ENCODE measurements at places on chromosomes 1 and 21.

DNA sequence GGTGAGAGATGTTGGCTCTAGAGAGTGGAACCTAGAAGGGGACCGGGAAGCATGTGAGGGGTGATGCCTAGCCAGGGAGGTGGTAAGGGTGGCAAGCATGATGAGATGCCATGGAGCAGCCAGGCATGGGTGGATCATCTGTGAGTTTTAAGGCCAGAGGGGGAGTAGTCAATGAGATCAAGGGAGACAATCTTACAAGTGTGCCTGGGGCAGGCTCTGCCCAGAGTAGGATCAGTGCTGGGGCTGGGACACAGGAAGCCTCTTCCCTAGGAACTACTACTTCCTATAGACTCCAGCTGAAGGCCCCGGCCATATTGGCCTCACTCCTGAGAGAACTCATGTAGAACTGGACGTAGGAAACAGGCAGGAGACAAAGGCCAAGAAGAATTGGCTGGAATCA is 192.4 kb upstream of the CSF3R start:
- no peak for DNase-seq
- peaks cover 2% of the 10 kb centered on the region for H3K4me1 ChIP-seq
- no peak overlapping the region for H3K4me3 ChIP-seq
- no peaks in the 10 kb centered on the region for H3K36me3 ChIP-seq
- no peak overlapping the region for H3K27ac ChIP-seq

DNA sequence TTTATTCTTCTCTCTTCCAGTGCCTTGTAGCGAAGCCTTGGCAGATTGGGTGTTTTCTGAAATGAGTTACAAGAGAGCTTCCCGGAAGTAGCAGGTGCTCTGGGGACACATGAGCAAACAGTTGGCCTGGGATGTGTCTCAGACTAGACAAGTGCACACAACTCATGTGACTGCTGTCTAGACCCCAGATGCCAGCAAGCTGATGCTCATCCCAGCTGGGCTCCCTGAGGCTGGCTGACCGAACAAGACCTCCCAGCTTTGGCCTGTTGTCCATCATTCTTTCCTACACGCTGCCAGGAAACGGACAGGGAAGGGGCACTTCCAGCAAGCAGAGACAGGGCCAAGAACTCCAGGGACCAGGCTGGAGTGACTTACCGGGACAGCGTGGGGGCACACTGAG is 18.7 kb upstream of the CSF1 start:
- no peaks in the 10 kb centered on the region for H3K27me3 ChIP-seq
- H3K4me3 ChIP-seq: no peak overlapping the region
- no peak for DNase-seq
- H3K27ac ChIP-seq: no peak overlapping the region
- no peaks in the 10 kb centered on the region for H3K4me1 ChIP-seq

DNA sequence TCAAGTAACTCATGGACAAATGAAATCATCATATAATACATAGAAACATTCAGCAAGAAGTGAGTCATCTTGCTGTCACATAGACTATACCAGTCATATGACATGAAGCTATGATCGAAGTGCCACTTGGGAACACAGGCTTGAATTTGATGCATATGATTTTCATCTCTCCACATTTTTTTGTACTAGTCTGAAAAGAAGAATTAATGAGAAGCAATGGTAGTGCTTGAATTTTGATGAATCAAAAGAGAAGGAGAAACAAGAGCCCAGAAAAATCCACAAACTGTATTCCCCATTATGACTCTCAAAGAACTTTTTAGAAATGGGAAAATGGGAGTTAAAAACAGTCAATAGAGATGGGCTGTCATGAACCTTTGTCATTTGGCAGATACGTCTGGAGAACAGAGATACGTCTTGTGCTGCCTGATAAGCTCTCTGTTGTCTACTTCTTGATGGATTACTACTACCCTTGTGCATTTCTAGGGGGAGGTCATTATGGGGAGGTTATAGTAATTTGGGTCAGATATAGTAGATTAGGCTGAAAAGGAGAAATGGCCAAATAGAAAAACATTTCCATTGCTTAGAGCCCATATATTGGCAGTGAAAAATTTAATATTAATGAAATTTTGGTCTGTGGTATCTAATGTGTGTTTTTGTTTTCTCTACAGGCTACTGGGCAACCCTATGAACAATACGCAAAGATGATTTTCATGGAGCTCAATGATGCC is 8.0 kb upstream of the LEPR start:
- H3K4me3 ChIP-seq: no peak overlapping the region
- DNase-seq: no peak
- no peak overlapping the region for H3K27ac ChIP-seq
- no peaks in the 10 kb centered on the region for H3K27me3 ChIP-seq

DNA sequence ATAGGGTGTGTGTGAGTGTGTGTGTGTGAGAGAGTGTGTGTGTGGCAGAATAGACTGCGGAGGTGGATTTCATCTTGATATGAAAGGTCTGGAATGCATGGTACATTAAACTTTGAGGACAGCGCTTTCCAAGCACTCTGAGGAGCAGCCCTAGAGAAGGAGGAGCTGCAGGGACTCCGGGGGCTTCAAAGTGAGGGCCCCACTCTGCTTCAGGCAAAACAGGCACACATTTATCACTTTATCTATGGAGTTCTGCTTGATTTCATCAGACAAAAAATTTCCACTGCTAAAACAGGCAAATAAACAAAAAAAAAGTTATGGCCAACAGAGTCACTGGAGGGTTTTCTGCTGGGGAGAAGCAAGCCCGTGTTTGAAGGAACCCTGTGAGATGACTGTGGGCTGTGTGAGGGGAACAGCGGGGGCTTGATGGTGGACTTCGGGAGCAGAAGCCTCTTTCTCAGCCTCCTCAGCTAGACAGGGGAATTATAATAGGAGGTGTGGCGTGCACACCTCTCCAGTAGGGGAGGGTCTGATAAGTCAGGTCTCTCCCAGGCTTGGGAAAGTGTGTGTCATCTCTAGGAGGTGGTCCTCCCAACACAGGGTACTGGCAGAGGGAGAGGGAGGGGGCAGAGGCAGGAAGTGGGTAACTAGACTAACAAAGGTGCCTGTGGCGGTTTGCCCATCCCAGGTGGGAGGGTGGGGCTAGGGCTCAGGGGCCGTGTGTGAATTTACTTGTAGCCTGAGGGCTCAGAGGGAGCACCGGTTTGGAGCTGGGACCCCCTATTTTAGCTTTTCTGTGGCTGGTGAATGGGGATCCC is 18.3 kb upstream of the HDAC1 start:
- no peak overlapping the region for H3K27ac ChIP-seq
- peak; percentile 97 for DNase-seq
- H3K27me3 ChIP-seq: no peaks in the 10 kb centered on the region

- DNase-seq: peak; percentile 46
- peak overlapping the region; percentile 96 for H3K4me3 ChIP-seq
- peaks cover 49% of the 10 kb centered on the region for H3K36me3 ChIP-seq
- peaks cover 15% of the 10 kb centered on the region for H3K4me1 ChIP-seq
- H3K27ac ChIP-seq: no peak overlapping the region
These were observed 554 bp downstream of the ZNF281 start for GRCh38 chr1:200409203-200409760.

- no peaks in the 10 kb centered on the region for H3K27me3 ChIP-seq
- no peaks in the 10 kb centered on the region for H3K36me3 ChIP-seq
- peaks cover 18% of the 10 kb centered on the region for H3K4me1 ChIP-seq
- H3K27ac ChIP-seq: no peak overlapping the region
These were observed 65.6 kb downstream of the KCNJ15 start for GRCh38 chr21:38322311-38322950.

DNA sequence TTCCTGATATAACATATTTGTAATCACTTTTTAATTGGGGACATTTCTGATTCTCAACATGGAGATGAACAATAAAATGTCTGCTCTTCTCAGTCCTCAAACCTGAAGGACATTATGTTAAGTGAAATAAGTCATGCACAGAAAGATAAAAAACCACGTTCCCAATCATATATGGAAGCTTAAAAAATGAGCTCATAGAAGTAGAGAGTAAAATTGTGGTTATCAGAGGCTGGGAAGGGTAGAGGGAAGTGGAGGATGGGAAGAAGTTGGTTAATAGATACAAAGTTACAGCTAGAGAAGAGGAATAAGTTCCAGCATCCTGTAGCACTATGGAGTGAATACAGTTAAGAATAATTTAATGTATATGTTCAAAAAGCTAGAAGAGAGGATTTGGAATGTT is 1.5 kb upstream of the CD48 start:
- H3K36me3 ChIP-seq: no peaks in the 10 kb centered on the region
- H3K27ac ChIP-seq: no peak overlapping the region
- no peaks in the 10 kb centered on the region for H3K27me3 ChIP-seq
- H3K4me3 ChIP-seq: no peak overlapping the region
- DNase-seq: no peak

DNA sequence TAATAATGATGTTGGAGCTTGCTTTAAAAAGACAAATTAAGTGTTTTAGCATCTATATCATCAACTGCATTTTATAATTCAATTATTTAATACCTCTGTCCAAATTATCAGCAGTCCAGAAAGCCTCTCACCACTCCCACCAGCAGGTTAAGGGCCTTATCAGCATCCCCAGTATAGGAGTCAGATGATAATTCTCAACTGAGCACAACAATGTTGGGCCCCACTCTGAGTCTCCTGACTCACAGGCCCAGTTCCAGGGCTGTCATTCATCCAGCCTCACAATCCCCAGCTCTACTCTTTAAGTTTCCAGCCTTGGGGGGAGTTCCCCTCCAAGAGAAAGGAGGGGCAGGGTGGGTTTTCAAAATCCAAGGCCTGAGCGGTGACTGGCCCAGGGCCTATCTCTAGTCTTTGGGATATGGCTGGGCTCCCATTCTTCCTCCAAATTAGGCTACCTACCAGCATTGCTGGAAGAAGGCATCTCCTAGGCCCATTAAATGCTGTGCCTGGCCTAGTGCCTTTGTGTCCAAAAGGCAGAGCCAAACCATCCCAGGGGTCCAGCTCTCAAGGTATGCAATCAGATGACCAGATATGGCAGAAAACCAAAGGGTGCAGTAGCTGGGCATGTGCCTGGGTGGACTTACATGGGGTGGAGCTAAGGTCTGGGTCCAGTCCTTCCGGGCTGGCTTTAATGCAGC is 134.1 kb downstream of the GLUL start:
- DNase-seq: no peak
- no peaks in the 10 kb centered on the region for H3K27me3 ChIP-seq
- no peaks in the 10 kb centered on the region for H3K36me3 ChIP-seq
- no peak overlapping the region for H3K4me3 ChIP-seq
- H3K27ac ChIP-seq: no peak overlapping the region
- no peaks in the 10 kb centered on the region for H3K4me1 ChIP-seq

GRCh38 chr1:68049941-68050878 is at the start of gene DIRAS3:
TSS of gene DIRAS3 (minus strand) at chr1:68050627. CDS start at chr1:68047297, 3,330 bp downstream.
- no peaks in the 10 kb centered on the region for H3K4me1 ChIP-seq
- DNase-seq: no peak
- H3K27me3 ChIP-seq: peaks cover 9% of the 10 kb centered on the region

DNA sequence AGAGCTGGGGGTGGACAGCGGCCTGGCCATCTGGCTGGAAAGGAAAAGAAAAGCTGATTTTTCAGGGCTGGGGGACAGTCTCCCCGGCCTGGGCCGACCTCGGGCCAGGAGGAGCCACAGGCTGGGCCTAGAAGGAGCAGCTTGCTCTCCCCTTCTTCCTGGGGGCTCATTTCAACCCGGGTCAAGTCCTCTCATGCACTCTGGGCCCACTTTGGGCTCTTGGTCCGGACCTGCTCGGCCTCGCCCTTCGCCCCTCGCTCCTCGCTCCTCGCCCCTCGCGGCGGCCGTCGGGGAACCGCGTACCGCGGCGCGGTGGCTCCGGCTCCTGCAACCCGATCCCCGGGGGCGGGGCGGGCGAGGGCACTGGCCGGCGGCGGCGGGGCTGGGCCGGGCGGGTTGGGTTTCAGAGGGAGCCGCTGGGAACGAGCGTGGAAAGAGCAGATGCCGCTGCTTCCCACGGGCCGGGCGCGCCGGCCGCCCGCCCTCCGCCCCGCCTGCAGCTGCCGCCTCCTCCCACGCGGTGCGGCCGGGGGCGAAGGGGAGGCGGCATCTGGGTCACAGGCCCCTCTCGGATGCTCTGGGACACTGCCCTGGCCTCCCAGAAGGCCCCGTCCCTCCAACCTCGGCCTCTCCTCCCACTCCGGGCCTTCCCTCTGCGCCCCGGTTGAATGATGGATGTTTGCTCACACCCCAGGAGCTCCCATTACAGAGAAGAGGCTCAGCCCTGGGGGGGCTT is 6.6 kb downstream of the HEYL start:
- H3K4me3 ChIP-seq: peak overlapping the region; percentile 76
- H3K27me3 ChIP-seq: peaks cover 7% of the 10 kb centered on the region
- peak; percentile 68 for DNase-seq
- no peaks in the 10 kb centered on the region for H3K36me3 ChIP-seq
- H3K27ac ChIP-seq: no peak overlapping the region

- peaks cover 2% of the 10 kb centered on the region for H3K4me1 ChIP-seq
- peaks cover 12% of the 10 kb centered on the region for H3K27me3 ChIP-seq
These were observed 91.9 kb downstream of the COLGALT2 start for GRCh38 chr1:183945428-183946319.

- no peaks in the 10 kb centered on the region for H3K36me3 ChIP-seq
- H3K27ac ChIP-seq: no peak overlapping the region
- no peaks in the 10 kb centered on the region for H3K4me1 ChIP-seq
- no peaks in the 10 kb centered on the region for H3K27me3 ChIP-seq
- no peak for DNase-seq
- no peak overlapping the region for H3K4me3 ChIP-seq
These were observed 179.9 kb downstream of the DENND1B start for GRCh38 chr1:197595304-197595904.

GRCh38 chr1:229086091-229086490 is 184.8 kb upstream of the RAB4A start:
- no peaks in the 10 kb centered on the region for H3K27me3 ChIP-seq
- peaks cover 2% of the 10 kb centered on the region for H3K4me1 ChIP-seq
- H3K4me3 ChIP-seq: no peak overlapping the region
- peaks cover 29% of the 10 kb centered on the region for H3K36me3 ChIP-seq
- H3K27ac ChIP-seq: no peak overlapping the region
- DNase-seq: no peak

DNA sequence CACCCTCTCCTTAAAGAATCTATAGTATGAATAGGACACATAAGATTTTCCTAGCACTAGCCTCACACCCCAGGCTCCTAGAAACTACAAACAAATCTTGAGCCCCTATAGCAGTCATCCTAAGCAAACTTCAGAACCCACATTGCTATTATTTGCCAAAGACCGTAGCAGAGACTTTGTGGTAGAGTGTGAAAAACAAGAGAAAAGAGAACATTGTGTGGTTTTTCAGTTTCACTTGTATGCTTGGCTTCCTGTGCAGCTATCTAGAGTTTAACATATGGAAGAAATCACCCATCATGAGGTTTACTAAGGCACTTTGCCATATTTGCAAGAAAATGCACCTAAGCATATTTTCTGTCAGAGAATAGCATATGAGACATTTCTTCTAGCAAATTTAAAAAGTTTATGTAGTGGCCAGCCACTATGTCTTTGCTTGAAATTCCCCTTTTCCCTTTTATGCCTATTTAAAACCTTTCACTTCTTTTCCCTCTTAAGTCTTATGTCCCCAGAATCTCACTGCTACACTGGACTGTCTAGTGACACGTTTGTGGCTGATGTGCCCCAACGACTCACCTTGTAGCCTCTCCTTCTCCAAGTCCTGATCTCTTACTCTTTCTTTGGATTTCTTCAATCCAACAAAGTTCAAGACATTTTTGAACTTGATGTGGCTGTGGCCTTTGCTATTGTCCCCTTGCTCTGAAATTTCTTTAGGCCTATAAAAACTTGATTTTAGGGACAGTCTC is 25.6 kb downstream of the CCDC190 start:
- peaks cover 4% of the 10 kb centered on the region for H3K4me1 ChIP-seq
- H3K27ac ChIP-seq: no peak overlapping the region
- H3K4me3 ChIP-seq: no peak overlapping the region
- H3K36me3 ChIP-seq: peaks cover 5% of the 10 kb centered on the region

GRCh38 chr1:107677697-107678096 is 287.3 kb downstream of the VAV3 start:
- no peak overlapping the region for H3K27ac ChIP-seq
- no peaks in the 10 kb centered on the region for H3K4me1 ChIP-seq
- no peaks in the 10 kb centered on the region for H3K27me3 ChIP-seq
- no peak overlapping the region for H3K4me3 ChIP-seq

GRCh38 chr1:162872981-162873380 is 12.0 kb upstream of the CCDC190 start:
- DNase-seq: no peak
- peaks cover 2% of the 10 kb centered on the region for H3K36me3 ChIP-seq
- H3K4me3 ChIP-seq: no peak overlapping the region

Data from H9 (cell line).